ENCODE measurements at places on chromosomes 13 and 19. TPM values are rescaled to one million over a fixed set of nuclear protein-coding genes. Genes with fewer than 3 reads are reported as not detected.

GRCh38 chr13:66528944-66529576 is 701.1 kb downstream of the PCDH9 start:
- no peak for DNase-seq
- H3K27me3 ChIP-seq = no peaks in the 10 kb centered on the region
- H3K4me3 ChIP-seq = no peak overlapping the region

GRCh38 chr13:112752711-112753541 is 63.1 kb downstream of the ATP11A start:
- H3K27ac ChIP-seq = no peak overlapping the region
- no peaks in the 10 kb centered on the region for H3K27me3 ChIP-seq

GRCh38 chr19:38003438-38004185 is 96.6 kb downstream of the SIPA1L3 start:
- peak; percentile 51 for DNase-seq
- peaks cover 5% of the 10 kb centered on the region for H3K4me1 ChIP-seq
- no peaks in the 10 kb centered on the region for H3K36me3 ChIP-seq
- H3K27me3 ChIP-seq = no peaks in the 10 kb centered on the region
- H3K4me3 ChIP-seq = no peak overlapping the region

DNA sequence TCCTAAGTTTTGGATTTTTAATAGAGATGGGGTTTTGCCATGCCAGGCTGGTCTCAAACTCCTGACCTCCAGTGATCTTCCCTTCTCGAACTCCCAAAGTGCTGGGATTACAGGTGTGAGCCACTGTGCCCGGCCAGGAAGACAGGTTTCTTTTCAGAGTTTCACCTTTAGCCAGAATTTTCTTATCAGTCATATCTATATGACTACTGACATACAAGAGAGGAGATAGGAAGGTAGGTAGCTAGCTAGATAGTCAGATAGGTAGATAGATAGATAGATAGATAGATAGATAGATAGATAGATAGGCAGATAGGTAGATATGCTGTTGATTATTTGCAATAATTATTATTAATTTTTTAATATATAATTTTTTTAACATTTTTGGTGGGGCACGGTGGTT is 7.6 kb downstream of the CBLC start:
- no peak for DNase-seq
- no peaks in the 10 kb centered on the region for H3K27me3 ChIP-seq
- no peaks in the 10 kb centered on the region for H3K36me3 ChIP-seq
- no peak overlapping the region for H3K4me3 ChIP-seq
- no peak overlapping the region for H3K27ac ChIP-seq

DNA sequence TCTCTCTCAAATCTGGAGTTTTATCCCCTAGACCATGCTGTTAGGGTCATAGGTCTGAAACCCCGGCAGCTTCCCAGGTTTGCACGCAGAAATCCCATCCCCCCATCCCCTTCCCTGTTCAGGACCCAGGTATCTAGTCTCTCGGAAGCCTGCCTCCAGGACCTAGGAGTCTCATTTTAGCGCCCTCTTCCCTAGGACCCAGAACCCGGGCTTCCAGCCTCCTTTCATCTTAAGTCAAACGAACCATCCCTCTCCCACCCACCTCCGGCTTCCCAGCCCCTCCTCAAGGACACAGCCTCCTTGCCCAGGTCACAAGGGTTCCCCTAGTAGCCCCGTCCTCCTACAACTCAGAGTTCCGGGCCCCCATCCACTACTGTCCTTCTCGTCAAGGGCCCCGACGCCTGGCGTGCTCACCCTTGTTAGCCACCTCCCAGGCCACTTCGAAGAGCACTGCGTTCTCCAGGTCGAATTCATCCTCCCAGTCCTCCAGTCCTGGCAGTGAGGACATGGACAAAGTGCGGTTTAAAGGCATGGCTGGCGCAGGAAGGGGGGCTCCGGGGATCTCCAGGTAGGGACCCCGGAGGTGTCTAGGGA is 431 bp downstream of the GYS1 start:
- peak overlapping the region; percentile 34 for H3K27ac ChIP-seq
- peak overlapping the region; percentile 90 for H3K4me3 ChIP-seq
- H3K27me3 ChIP-seq = no peaks in the 10 kb centered on the region

CD22 gene
- total RNA-seq = 39.1 TPM

DNA sequence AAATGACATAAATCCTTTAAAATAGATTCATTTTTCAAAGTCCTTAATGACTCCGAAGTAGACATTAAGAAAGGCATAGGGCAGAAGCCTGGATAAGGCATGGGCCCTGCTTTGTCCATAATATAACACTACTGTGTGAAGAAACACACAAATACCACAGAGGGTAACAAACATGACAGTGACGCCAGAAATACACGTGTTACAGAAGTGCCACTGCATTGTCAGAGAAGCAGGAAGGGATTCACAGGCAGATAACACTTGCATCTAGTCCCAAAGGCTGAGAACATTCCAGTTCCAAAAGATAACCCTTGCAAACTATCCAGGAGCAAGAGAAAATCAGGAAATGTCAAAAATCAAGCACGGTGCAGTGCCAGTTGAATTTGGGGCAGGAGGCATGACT is 633.2 kb downstream of the LIG4 start:
- no peaks in the 10 kb centered on the region for H3K36me3 ChIP-seq
- no peak for DNase-seq
- H3K27me3 ChIP-seq = no peaks in the 10 kb centered on the region
- no peak overlapping the region for H3K27ac ChIP-seq
- H3K4me3 ChIP-seq = no peak overlapping the region
- H3K4me1 ChIP-seq = no peaks in the 10 kb centered on the region

DNA sequence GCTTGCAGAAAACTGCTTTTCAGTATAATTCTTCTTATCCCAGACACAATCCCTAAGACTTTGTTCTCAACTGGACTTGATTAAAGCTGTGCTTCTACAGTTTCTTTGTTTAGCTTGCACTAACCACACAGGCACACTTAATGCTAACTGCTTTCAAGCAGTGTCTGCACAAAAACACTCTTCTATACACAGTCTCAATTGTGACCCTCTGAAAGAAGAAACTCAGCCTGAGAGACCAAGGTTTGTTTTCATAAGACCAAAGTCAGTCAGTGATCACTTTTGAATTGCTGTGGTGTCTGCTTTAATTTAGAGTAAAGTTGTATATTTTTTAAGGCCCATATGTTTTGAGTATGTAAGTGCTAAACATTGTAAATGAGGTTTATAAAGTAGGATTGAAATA is 431.2 kb downstream of the KCTD12 start:
- no peak overlapping the region for H3K4me3 ChIP-seq
- no peaks in the 10 kb centered on the region for H3K4me1 ChIP-seq
- no peaks in the 10 kb centered on the region for H3K27me3 ChIP-seq
- H3K27ac ChIP-seq = no peak overlapping the region

C19orf85 gene
- total RNA-seq = not detected

DNA sequence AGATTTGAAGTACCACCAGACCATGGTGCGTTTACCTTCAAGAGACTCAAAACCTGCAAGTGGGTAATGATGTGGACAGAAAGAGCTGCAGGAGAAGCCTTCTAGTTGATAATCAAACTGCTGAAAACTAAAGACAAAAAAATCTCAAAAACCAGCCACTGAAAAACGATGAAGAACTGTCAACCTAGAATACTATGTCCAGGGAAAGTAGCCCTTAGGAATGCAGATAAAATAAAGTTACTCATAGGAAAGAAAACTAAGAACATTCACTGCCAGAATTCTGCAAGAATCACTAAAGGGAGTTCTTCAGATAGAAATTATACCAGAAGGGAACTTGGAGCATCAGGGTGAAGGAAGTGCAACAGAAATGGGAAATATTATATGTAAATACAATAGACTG is 5.3 kb downstream of the ZNF470 start:
- no peak overlapping the region for H3K27ac ChIP-seq
- no peak for DNase-seq
- H3K4me1 ChIP-seq = peaks cover 5% of the 10 kb centered on the region
- no peak overlapping the region for H3K4me3 ChIP-seq

DNA sequence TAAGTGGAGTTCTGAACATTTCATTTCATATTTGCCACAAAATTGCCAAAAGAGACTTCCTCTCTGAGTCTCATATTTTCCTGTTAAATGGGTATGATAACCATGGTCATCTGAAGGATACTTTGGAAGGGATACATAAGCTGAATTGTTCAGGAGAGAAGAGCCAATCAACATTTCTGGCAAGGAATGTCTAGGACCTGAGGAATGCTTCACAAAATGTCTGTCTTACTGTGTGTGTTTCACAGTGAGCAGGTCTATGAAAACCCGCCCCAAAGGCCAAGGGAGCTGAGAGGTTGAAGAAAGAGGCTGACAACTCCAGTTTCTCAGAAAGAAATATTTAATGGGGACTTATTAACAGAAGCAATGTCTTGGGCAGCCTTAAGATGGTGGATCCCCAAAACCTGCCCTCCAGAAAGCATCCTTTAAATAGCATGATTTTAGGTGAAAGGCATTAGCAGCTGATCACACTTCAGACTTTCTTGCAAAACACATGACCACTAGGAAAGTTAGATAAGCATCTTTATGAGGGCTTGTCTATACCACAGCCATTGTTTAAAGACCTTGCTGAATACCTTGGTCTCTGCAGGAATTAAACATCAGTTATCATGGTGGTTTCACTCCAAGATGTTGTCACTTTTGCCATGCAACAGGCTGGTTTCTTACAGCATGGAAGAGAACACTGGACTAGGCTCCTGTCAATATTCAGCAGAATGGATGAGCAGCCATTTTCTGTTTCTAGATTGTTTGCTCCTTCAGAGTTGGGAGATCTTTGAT is 78.9 kb downstream of the TNFSF11 start:
- no peaks in the 10 kb centered on the region for H3K4me1 ChIP-seq
- H3K4me3 ChIP-seq = no peak overlapping the region
- no peak overlapping the region for H3K27ac ChIP-seq
- peaks cover 67% of the 10 kb centered on the region for H3K27me3 ChIP-seq

DNA sequence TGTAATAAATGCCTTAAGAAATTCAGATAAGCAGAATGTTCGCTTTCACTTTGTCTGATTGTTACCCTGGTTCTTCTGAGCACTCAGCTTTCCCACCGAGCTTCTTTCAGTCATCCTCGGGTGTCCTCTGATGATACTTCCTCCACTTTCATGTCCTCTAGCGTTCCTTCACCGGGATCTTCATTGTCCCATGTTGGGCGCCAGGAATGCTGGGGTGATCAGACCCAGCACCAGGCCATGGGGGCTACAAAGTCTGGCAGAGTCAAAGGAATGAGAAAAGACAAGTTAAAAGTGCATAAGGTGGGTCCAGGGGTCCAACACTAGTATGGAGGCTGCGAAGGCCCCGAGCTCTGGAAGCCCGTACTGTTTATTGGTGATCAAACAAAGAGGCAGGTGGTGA is 11.7 kb upstream of the C19orf84 start:
- H3K27ac ChIP-seq = no peak overlapping the region
- peaks cover 21% of the 10 kb centered on the region for H3K36me3 ChIP-seq
- H3K27me3 ChIP-seq = peaks cover 8% of the 10 kb centered on the region
- no peak overlapping the region for H3K4me3 ChIP-seq
- H3K4me1 ChIP-seq = peaks cover 11% of the 10 kb centered on the region
